CD4-positive, alpha-beta T cell (primary cell): ENCODE measurements at places on chromosomes 16 and 17.
A peak's percentile ranks its signal among the peaks of the same experiment; 100 is the strongest.

GRCh38 chr17:9104370-9105041 is 83.2 kb downstream of the NTN1 start:
- no peak for DNase-seq

DNA sequence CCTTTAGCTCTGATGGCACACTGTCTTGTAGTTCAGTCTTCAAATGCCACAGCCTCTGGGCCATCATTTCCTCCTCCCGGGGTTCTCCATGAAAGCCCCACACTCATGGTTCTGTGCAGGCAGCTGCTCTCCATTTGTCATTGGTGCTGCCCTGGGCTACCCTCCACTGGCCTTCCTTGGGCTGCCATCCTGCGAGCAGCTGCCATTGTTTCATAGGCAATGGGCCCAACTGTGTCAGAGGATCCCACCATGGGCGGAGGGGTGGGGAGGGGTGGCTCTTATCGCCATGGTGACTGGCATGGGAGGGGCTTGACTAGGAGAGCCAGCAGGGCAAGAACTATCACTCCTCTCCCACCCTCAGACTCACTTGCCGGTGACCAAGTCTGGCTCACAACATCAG is 38.6 kb upstream of the BRD7 start:
- DNase-seq = no peak

DNA sequence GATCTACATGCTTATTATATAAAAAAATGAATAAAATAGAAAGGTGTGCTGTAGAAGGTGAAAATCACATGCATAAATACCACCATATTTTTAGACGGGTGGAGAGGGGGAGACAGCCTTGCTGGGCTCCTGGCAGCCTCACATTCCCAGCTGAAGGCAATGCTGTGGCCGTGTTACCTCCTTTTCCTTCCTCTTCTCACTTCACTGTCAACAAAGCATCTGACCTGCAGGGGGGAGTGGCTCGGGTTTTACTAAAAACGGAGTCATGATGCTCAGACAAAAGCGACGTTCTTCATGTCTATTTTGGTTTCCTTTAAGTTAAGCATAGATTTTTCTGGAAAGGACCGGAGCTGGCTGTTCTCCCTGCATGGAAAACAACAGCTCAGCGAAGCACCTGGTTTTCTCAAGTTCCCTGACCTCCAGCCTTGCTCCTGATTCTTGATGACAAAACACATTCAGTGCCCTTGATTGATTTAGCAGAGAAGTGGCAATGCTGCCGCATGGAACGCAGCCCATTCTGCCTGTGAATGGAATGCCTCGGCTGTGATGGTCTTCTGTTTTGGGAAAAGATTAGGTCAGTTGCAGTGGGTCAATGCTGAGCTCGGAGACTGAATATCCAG is 5.5 kb upstream of the RPTOR start:
- DNase-seq = no peak

- no peak for DNase-seq
Observed at GRCh38 chr17:49914664-49915063, 54.3 kb upstream of the DLX4 start.

DNA sequence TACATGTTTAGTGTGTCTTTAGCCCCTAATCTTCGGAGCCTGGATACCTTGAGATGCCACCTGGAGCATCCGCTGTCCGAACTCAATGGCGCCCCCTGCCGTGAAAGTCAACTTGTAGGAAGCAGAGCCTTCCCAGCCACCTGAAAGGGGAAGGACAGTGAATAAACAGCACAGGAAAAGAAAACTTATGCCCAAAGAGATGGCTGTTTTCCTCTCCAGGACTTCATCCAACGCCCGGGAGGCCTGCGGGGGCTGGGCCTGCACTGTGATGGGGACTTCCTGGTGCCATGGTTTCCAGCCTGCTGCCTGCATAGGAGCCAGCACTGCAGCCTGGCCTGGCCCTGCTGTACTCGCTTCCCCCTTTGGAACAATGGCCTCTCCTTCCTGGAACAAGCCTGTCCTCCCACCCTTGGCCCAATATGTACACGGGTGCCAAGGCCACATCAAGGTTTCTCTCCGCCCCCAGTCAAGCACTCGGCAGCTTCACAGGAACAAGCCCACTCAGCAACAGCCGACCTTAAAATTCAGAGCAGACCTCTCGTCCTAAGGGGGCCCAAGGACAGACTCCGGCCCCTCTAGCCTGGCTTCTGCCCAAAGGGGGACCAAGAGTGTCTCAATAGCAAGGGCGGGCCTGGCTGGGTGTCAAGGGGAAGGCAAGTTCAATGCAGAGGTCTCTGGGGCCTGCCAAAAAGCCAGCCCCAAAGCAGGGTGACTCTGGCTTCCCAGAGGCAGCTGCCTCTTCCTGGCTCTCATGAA is 4.5 kb upstream of the UNC13D start:
- peak; percentile 78 for DNase-seq
